ENCODE measurements at places on chromosomes 4 and X. TPM values are rescaled to one million over a fixed set of nuclear protein-coding genes. Genes with fewer than 3 reads are reported as not detected.

AREG gene
- 17.1 TPM for total RNA-seq

KDM6A gene
- total RNA-seq = 35.2 TPM

PAGE1 gene
- not detected for total RNA-seq

PPP1R2C gene
- not detected for total RNA-seq

DNA sequence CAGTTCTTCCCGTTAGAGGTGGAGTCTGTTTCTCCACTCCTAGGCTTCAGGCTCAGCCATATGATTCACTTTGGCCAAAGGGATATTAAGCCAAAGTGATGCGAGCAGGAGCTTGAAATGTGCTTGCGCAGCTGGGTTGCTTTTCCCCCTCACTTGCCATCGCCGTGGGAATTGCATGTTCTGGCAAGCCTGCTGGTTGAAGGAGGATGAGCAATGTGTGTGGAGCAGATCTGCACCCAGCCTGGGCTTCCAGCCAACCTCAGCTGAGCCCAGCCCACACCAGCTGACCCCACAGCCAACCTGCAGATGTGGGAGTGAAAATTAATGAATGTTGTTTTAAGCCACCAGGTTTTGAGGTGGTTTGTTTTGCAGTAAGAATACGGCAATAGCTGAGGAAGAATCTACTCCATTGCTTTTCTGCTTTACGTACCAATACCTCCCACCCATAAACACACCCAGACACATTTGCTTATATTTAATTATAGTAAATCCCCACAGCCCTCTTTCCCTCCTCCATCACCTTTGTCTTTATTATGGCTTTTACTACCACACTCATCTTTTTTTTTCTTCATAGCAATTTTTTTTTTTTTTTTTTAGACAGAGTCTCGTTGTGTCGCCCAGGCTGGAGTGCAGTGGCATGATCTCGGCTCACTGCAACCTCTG is 132.8 kb upstream of the FUNDC1 start:
- H3K4me3 ChIP-seq = peak overlapping the region; percentile 47
- no peak overlapping the region for H3K27ac ChIP-seq
- H3K27me3 ChIP-seq = no peaks in the 10 kb centered on the region
- H3K36me3 ChIP-seq = no peaks in the 10 kb centered on the region
- DNase-seq = no peak
- peaks cover 5% of the 10 kb centered on the region for H3K4me1 ChIP-seq

GRCh38 chr4:101259876-101260275 is 87.5 kb downstream of the PPP3CA start:
- H3K27ac ChIP-seq = no peak overlapping the region
- H3K36me3 ChIP-seq = no peaks in the 10 kb centered on the region
- no peak overlapping the region for H3K4me3 ChIP-seq

DNA sequence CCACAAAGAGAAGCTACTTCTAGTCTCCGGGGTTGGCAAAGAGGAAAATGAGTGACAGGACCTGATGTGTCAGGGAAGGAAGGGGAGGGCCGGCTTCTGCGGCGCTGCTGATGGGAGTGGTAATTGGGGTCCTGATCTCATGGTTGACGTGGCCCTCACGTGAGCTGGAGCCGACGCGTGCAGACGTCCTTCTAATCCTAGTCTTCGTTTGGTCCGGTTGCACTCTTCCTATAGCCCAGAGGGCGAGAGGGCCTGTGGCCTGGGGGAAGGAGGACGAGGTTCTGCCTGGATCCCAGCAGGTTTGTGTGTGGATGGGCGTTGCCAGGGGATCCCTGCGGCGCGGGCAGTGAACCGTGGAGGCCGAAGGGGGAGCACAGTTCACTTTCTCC is at the start of gene ARMCX1:
Gene ARMCX1 (plus strand): TSS at position 186 of the 389 bp plus-strand sequence. CDS start 2,384 bp downstream, outside the sequence.
- no peaks in the 10 kb centered on the region for H3K27me3 ChIP-seq
- DNase-seq = no peak
- peaks cover 7% of the 10 kb centered on the region for H3K4me1 ChIP-seq
- H3K4me3 ChIP-seq = peak within 1 kb of the TSS; percentile 91
- H3K27ac ChIP-seq = peak within 1 kb of the TSS; percentile 88
- H3K36me3 ChIP-seq = peaks cover 8% of the 10 kb centered on the region

Data from type B pancreatic cell (in vitro differentiated cells).